Osteocyte (in vitro differentiated cells): ENCODE measurements at places on chromosomes 3 and 15. TPM values are rescaled to one million over a fixed set of nuclear protein-coding genes. Genes with fewer than 3 reads are reported as not detected.

Gene GOLGA6A
- total RNA-seq, result 0.21 TPM in 1 of 2 replicates, not detected in the other

Gene SNX33
- total RNA-seq, result 36.3 and 36.7 TPM in 2 replicates

Gene EIF4E3
- total RNA-seq, result 7.7 TPM in 2 replicates

Gene GATM
- not detected in 2 replicates for total RNA-seq

Gene MFSD1
- 55.0 and 55.6 TPM in 2 replicates for total RNA-seq

Gene PRTG
- 2.1 and 2.2 TPM in 2 replicates for total RNA-seq

Gene SLC9C1
- total RNA-seq, result not detected in 2 replicates

Gene ARPIN
- 18.7 and 23.0 TPM in 2 replicates for total RNA-seq

- no peak for DNase-seq
These were observed 75.4 kb downstream of the KLF13 start for GRCh38 chr15:31402003-31402402.

DNA sequence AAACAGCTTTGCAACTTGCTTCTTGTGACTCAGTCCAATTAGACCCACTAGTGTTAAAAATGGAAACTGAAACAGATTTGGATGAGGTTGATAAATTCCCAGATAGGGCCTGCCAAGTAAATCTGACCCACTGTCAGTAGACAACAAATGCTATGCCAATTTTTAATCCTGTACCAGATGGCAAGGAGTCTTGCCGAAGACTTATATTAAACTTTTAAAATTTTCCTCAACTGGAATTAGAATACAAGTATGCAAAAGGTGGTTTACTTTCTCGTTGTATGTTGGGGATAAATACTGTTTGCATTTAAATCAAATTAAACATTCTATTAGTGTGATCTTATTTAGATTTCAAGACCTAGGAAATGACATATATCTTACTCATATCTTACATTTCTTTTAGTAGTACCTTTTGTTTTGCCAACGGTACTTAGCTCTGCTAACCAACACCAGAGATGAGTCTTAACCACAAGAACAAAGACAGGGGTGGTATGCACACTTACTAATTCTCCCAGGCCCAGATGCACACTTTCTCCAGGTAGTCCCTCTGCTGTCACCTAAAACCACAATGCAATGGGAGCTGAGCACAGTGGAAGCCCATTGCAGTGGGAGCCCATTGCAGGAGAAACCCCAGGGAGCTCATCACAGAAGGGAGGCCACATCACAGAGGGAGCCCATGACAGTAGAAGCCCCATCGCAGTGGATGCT, 77.8 kb downstream of the WWTR1 start:
- DNase-seq, result no peak

GRCh38 chr3:167559924-167560323, 86.1 kb upstream of the SERPINI2 start:
- no peak for DNase-seq

- DNase-seq, result no peak
These were observed 63.9 kb downstream of the NMD3 start for GRCh38 chr3:161284989-161285388.

DNA sequence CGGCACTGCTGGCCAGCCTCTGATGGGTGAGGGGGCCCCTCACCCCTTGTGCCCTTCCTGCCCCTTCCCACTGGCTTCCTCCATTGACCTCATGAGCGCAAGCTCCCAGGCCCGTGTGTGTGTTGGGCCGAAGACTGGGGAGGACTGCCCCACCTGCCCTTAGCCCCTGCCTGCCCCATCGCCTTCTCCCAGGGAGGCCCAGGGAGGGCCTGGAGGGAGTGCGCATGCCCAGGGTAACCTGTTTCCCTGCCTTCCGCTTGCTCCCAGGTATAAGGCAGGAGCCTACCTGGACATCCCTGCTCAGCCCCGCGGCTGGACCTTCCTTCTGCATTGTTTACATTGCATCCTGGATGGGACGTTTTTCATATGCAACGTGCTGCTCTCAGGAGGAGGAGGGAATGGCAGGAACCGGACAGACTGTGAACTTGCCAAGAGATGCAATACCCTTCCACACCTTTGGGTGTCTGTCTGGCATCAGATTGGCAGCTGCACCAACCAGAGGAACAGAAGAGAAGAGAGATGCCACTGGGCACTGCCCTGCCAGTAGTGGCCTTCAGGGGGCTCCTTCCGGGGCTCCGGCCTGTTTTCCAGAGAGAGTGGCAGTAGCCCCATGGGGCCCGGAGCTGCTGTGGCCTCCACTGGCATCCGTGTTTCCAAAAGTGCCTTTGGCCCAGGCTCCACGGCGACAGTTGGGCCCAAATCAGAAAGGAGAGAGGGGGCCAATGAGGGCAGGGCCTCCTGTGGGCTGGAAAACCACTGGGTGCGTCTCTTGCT, 8.8 kb downstream of the DLL4 start:
- no peak for DNase-seq

GRCh38 chr15:94040541-94041248, 190.7 kb upstream of the MCTP2 start:
- no peak for DNase-seq

GRCh38 chr15:36545467-36545992, 33.9 kb upstream of the CDIN1 start:
- DNase-seq, result no peak

DNA sequence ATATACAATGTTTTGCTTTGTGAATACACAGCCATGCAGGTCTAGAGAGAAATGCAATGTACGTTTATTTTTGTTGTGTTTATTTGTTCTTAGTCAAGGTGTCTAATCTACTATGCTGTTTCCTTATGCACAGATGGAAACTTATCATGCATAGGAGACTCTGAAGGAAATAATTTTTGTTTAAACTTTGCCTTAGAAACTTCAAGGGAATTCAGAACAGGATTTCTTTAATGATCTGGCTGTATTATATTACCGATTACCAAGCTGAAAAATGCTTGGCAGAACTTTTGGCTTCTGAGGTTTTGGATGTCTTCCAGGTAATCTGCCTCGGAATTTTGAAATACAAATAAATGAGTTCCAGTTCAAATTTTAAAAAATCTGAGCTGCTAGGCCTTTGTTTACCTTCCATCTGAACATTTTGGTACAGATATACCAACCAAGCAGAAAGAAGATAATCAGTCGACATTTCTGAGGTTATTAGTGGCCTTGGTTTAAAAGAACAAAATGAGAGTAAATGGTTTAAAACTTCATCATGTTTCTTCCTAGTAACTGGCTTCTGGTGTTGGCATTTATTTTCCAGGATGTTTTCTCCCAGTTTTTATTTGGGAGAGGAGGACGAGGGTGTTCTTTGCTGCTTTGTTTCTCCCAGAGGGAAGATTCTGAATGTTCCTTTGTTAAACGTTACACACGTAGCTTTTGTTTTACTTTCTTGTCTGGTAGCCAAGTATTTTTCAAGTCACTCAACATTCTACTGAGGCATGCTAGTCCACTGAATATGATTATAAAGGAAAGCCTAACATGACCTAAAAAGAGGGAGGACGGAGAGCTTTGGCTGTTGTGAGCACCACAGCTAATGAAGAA, 421.8 kb upstream of the TBL1XR1 start:
- no peak for DNase-seq
